AG10803 (cell line): ENCODE measurements at places on chromosomes 4 and X.

DNA sequence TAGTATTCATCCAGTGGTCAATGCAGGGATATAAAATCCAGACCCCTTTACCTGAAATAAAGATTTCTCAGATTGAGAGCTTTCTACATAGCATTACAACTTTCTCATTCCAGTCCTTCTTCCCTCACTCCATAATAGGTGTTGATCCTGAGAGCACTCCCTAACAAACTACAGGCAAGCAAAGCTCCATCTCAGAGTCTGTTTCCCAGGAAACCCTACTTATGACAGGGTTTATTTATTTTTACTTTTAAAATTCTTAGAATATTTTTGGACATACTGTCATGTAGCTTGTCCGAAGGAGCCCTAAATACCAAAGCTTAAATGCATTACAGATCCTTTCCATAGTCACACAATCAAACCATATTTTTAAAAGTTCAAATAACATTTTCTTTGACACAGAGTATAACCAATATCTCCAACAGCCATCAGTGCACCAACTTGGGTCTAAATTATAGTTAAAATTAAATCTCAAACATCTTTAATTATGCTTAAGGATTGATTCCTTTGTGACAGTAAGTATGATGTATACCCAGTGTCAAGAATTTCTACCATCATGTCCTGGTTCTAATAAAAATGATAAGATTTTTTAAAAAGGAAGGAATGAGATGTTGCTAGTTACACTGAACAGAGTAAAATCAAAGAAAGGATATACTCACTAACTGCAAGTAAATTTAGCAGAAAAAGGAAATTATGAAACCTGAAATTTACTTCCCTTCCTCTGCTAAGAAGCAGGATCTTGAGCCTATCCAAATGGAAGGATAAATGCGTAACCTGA is 580.4 kb upstream of the ADGRL3 start:
- peak; percentile 26 for DNase-seq

- no peak for DNase-seq
These were observed 83.1 kb upstream of the FAT4 start for GRCh38 chr4:125231661-125232060.

- no peak for DNase-seq
These were observed 824.7 kb upstream of the TENM3 start for GRCh38 chr4:181418496-181418895.

DNA sequence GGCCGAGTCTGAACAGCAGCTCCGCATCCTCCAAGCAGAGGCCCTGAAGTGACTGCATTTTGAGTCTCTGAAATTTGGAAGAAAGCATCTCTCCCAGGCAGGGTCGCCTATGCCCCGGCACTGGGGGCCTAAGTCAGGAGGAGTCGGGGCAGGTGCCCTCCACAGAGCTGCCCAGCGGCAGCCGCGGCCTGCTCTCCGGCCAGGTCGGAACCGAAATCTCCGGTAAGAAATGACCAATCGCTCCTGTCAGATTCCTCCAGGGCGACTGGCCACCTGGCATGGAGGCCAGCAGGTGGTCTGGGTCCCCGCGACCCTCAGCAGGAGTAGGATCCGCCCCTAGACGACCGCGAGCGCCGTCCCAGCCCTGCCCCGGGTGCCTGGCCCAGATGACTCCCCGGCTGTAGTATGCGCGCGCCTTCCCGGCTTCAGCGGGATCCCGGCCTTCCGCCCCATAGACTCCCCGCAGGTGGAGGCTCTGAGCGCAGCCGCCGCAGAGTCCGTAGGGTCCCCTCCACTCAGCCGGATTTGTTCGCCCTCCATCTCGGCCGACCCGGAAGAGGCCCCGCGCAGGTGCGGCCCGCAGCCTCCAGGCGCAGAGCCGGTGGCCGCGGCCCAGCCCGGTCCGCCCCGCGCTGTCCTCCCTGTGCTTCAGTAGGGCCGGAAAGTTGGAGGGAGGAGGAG is 1.5 kb downstream of the NKX1-1 start:
- no peak for DNase-seq

DNA sequence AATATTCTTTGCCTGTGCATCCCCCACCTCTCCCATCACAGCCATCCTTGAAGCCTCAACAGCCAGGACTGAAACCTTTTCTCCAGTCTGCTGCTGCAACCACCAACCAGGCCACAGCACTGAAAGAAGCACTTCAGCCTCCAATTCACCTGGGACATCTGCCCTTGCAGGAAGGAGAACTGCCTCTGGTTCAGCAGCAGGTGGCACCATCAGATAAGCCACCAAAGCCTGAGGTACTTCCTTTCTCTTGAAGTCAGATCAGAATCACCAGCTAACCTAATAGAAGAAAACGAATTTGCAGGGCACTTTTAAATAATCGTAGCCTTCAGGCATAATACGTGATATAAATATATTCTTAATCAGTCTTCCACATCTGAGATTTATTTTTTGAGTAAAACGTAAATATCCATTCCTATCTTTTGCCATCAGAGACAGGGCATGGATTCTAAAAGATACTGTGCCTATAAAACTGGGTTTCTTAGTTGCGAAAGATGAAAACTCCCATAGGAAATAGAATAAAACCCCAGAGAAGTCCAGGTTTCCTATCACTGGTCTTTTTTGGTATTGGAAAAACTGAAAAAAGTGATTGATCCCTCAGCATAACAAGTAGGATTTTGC is 9.5 kb downstream of the AMBN start:
- peak; percentile 72 for DNase-seq
